ENCODE measurements at places on chromosomes 1 and 21. TPM values are rescaled to one million over a fixed set of nuclear protein-coding genes. Genes with fewer than 3 reads are reported as not detected.

DNA sequence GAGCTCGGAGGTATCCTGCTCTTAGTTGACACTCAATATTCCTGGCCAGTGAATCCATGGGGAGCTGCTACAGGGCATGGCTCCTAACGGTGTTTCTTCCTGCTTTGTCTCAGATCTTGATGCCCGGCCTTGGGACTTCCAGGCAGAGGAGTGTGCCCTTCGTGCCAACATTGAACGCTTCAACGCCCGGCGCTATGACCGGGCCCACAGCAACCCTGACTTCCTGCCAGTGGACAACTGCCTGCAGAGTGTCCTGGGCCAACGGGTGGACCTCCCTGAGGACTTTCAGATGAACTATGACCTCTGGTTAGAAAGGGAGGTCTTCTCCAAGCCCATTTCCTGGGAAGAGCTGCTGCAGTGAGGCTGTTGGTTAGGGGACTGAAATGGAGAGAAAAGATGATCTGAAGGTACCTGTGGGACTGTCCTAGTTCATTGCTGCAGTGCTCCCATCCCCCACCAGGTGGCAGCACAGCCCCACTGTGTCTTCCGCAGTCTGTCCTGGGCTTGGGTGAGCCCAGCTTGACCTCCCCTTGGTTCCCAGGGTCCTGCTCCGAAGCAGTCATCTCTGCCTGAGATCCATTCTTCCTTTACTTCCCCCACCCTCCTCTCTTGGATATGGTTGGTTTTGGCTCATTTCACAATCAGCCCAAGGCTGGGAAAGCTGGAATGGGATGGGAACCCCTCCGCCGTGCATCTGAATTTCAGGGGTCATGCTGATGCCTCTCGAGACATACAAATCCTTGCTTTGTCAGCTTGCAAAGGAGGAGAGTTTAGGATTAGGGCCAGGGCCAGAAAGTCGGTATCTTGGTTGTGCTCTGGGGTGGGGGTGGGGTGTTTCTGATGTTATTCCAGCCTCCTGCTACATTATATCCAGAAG lies 16.7 kb downstream of the ALX3 start:
- DNase-seq, result peak; percentile 39

- DNase-seq, result no peak
Measured at GRCh38 chr1:53408755-53409129, 50.5 kb upstream of the DMRTB1 start.

The GRHL3 gene
- total RNA-seq, result 0.03 TPM

GRCh38 chr1:204443871-204444581 lies 32.4 kb upstream of the PPP1R15B start:
- DNase-seq, result peak; percentile 56

The H6PD gene
- 7.3 TPM for total RNA-seq

DNA sequence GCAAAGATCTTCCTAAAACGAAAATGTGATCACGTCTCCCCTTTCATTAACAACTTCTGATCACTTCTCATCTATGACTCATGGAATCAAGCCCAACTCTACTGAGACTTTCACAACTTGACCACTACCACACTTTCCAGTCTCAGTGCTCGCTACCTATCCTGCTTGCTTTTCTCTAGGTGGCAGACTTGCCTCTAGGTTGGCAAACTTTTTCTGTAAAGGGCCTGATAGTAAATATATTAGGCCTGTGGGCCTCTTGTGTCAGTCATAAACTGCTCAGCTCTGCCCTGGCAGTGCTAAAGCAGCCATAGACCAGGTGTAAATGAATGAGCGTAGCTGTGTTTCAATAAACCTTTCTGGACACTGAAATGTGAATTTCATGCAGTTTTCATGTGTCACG lies 21.5 kb upstream of the HMGB4 start:
- DNase-seq, result no peak
